ENCODE measurements at places on chromosomes 12 and 14.

DNA sequence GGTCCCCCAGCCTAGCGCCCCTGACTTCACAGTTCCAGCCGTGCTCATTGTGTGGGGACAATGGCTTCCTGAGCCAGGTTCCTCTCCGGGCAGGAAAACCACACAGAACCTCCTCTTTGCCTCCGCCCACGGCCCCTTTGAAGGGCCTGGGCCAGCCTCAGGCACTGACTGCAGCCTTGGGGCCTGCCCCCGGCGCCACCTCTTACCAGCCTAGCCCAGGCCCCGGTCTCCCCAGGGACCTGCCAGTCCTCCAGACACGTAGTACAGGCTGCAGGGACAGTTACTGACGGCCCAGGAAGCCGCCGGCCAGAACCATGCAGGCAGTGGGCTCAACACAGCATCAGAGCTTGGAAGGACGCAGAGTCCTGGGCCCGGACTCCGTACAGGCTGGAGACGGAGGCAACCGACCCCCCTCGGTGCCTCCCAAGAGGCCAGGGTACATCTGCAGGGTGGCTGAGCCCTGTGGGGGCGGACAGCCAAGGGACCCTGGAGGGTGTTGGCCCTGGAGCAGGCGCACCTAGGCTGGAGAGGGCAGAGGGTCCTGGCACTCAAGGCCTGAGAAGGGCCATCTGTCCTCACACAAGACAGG, 20.9 kb upstream of the NUDT14 start:
- no peak for DNase-seq

- no peak for DNase-seq
These were observed 216 bp downstream of the IKBIP start for GRCh38 chr12:98644433-98644711.

- no peak for DNase-seq
These were observed at the start of gene KRT81 for GRCh38 chr12:52291267-52291935. Gene KRT81 (minus strand): TSS chr12:52291534. CDS start chr12:52291465, 69 bp downstream.

DNA sequence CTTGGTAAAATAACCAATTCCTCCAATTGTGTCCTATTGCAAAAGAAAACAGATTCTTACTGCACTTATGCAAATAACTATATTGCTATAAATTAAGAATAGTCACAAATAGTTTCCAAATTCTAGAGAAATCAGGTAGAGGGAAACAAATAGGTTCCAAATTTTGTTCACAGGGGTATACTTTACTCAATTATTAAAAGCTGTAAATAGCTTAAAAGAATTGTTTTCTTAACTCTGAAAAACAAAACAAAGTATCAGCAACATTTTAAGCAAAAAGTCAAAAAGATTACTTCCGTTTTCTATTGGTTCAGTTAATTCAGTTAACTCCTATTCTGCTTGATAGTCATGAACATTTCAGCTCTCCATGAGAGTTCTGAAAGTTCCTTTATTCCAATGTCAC, 85.6 kb upstream of the PPP4R3A start:
- DNase-seq, result no peak

DNA sequence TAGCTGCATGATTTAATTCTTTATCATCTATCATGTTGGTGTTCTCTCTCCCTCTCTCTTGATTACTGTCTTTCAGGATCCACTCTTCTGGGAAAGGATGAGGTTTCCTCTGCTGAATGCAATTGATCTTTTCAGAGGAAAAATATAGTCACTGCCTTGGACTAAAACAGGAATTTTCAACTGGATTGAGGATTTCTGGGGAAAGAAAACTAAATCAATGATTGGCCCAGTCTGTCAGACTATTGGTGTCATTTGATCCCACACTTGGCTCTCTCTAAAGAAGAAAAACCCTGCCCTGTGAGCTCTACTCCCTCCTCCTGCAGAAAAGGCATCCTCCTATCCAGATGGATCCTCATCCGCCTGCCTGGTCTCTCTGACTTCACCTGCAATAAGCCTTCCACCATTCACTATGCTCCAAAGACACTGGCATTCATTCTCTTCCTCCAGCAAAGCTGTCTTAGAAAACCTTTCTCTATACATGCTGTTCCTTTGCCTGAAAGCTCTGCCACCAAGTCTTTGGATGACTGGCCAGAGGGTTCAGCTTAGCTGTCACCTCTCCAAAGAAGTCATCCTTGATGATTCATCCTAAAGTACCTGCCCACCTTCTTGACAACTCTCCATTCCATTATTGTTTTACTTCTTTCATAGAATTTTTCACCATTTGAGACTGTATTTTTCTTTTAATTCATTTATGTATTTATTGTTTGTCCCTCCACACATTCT, 127.7 kb upstream of the CAND1 start:
- no peak for DNase-seq

DNA sequence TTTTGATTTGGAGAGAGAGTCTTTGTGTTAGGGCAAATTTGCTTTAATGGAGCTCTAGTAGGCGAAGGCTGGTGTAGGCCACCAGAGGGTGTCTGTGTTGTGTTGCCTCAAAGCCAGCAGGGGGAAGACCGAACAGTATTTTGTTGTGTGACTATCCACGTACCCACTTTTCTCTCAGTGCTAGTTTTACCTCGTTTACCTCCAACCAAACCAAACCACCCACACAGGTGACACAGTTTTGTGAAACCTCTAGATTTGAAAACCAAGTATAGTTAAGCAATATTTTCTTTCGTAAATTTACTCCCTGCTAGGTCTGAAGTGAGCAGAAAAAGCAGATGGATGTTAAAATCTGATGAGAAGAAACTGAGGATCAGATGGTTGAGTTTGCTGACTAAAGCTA, 36.3 kb upstream of the NPFF start:
- no peak for DNase-seq

DNA sequence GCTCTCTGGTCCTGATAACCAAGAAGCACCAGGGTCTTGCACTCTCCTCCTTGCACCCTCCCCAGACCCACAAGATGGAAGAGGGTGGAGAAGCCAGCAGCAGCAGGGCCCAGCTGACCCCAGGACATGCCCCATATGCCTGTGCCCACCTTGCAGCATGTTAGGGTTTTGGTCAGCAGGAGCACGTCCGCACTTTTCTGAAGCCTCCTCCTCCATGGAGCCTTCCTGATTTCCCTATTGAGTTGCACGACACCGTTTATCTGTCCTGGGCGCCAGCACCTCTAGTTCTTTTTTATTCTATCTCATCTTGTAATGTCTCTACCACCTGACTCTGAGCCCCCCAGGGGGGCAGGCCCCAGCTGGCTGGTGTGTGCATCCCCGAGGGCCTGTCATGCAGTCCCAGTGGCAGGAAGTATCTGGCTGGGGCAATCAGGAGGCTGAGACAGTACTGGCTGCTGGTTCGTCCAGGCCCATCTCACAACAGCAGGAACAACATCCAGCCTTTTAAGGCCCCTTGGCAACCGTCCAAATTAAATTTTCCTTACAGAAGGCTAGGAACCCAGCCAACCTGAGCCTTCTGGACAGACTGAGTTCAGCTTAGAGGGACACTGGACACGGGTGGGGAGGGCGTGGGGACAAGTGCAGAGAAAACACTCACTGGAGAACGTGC, 39.6 kb downstream of the CCDC85C start:
- peak; percentile 48 for DNase-seq

- DNase-seq, result no peak
These were observed 14.6 kb upstream of the FOS start for GRCh38 chr14:75264036-75264435.

DNA sequence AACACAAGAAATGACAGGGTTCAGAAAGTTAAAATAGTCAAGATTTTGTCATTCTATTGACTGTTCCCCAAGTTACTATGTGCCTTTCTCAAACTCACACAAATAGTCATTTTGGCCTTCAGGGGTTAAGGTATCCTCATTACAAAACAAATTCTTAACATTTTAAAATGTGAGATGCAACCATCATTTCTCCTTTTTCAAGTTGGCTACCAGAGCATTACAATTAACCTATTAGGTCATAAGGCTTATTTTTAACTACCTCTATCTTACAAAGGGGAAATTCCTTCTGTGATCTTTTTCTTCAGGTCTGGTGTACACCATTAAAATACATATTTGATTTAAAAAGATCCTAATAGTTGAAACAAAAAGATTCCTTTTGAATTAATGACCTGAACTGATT, 61.2 kb downstream of the SLC38A1 start:
- no peak for DNase-seq

GRCh38 chr14:76589246-76589645, 172.0 kb upstream of the VASH1 start:
- DNase-seq, result no peak

All from HS-27A (cell line).